ENCODE measurements at places on chromosomes 5 and 9.

- no peak for DNase-seq
Measured at GRCh38 chr5:88281322-88281721, 12.7 kb upstream of the TMEM161B start.

DNA sequence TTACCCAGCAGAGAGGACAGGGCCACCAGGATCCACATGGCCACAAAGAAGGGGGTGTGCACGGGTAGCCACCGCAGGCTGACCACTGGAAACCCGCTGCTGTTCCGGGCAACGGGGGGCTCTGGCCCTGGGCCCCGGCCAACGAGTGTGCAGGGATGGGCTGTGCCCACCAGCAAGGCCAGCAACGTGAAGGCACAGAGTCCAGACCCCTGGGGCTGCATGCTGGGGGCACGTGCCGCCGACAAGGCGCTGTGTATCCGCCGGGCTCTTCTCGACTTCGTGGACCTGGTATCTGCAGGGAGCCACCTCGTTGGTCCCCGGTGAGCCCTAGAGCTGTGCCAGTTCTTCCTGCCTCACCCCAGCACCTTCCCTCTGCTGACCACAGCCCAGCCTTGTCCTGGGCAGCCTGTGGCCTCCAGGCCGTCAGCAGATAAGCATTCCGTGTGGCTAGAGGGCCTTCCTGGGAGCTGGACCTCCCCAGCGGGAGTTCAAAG lies 42.2 kb upstream of the CEP72 start:
- DNase-seq, result no peak

- DNase-seq, result no peak
Measured at GRCh38 chr9:3835393-3835792, 309.6 kb upstream of the RFX3 start.

DNA sequence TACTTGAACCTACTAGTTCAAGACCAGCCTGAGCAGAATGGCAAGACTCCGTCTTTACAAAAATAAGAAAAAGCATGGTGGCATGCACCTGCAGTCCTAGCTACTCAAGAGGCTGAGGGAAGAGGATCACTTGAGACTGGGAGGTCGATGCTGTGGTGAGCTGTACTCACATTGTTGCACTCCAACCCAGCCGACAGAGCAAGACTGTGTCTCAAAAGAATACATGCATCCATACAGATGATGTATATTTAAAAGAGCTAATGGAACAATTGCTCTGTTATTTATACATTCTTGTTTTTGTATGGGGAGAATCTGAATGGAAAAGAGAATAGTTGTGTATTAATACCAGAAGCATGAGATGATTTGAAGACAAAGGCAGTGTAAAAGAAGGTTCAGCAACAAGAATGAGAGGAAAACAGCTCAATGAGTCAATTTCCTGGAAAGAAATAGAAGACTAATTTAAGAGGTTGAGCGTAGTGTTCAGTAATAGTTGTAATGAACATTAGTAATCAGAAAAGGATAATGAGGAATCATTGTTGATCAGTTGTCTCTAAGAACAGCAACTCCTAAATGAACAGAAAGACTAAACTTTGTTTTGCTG lies 1.9 kb upstream of the LRRC70 start:
- no peak for DNase-seq

GRCh38 chr9:123651273-123651672 lies 278.7 kb downstream of the DENND1A start:
- no peak for DNase-seq

All from GM12864 (cell line).